ENCODE measurements at places on chromosomes 5 and 9.

DNA sequence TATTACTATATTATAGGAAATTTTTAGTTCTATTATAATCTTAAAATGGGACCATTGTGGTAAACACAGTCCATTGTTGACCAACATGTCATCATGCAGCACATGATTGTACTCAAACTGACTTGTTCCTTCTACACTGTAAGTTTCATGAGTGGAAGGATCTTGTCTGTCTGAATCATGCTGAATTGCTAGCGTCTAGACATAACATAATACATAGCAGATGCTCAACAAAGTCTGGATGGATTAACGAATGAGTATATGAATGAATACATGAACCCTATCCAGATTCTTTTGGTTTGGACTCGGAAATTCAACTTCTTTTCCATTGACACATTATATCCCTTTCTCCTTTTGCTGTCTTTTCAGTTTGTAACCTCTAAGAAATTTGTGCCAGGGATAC lies 429.2 kb upstream of the SGCD start:
- DNase-seq, result no peak

GRCh38 chr9:70826562-70826961 lies 294.9 kb downstream of the TRPM3 start:
- no peak for DNase-seq

DNA sequence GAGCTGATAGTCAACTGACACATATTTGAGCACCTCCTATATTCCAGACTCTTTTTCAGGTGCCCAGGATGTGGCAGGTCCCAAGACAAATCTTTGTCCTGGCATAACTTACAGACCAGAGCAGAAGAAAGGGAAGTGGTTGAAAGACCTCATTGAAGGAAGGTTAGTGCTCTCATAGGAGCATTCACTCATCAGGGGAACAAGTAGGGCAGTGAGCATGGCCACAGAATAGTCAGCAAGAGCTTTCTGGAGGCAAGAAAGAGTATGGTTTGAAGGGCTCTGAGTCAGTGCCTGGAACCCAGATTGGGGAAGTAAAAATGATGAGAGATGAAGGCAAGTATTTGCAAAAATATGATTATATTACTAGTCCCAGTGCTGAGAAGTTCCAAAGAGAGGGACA lies 25.0 kb upstream of the ERMP1 start:
- DNase-seq, result no peak

DNA sequence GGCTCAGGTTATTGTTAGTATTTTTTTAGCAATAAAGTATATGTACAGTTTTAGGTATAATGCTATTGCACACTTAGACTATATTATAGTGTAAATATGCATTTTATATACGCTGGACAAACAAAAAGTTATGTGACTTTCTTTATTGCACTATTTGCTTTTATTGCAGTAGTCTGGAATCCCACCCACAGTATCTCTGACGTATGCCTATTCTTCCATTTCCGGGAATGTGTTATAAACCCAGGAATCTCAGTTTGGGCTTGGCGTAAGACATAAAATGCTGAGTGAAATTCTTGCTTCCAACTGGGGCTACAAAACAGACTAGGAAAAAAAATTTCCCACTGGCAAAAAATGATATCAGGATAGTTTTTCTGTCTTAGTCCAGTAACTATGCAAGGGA lies 119.1 kb downstream of the HTR1A start:
- DNase-seq, result no peak

DNA sequence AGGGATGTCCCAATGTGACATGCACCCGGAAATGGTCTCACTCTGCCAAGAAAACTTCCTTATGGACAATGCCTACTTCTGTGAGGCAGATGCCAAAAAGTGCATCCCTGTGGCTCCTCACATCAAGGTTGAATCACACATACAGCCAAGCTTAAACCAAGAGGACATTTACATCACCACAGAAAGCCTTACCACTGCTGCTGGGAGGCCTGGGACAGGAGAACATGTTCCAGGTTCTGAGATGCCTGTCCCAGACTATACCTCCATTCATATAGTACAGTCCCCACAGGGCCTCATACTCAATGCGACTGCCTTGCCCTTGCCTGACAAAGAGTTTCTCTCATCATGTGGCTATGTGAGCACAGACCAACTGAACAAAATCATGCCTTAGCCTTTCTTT lies 37.6 kb upstream of the CCDC152 start:
- DNase-seq, result no peak

GRCh38 chr5:20224046-20224445 lies 236.0 kb upstream of the CDH18 start:
- DNase-seq, result no peak

DNA sequence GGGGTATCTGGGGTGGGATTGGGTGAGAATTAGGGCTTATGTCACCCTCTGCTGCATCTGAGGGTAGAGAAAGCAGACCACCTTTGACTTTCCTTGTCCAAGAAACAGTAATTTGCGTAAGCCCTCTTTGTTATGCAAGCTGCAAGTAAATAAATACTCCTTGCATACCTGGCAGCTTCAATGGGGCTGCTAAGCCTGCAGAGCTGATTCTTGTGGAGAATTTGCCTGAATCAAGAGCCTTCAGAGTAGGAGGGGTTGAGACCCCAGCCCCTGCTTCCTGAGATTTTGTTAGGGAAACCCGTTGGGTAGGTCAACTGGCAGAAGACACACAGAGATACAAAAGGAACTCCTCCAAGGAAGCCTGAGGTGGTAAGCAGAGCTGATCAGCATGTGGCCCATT lies 515.1 kb downstream of the DMAC1 start:
- no peak for DNase-seq

DNA sequence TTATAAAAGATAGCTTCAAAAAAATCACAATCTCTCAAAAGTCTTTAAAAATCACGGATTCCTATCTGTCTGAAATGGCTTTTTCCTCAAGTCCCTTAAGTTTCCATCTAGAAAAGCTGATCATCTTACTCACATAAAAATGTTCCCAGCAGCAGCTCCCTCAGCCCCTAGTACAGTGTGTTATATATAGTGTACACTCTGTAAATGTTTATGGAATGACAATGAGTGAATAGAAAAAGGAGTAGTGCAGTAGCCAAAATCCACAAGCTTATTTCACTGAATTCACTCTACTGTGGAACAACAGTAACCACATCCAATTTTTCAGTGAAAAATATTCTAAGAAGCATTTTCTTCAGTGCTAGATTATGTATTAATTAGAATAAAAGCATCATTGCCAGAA lies 609.4 kb downstream of the DTWD2 start:
- DNase-seq, result no peak

DNA sequence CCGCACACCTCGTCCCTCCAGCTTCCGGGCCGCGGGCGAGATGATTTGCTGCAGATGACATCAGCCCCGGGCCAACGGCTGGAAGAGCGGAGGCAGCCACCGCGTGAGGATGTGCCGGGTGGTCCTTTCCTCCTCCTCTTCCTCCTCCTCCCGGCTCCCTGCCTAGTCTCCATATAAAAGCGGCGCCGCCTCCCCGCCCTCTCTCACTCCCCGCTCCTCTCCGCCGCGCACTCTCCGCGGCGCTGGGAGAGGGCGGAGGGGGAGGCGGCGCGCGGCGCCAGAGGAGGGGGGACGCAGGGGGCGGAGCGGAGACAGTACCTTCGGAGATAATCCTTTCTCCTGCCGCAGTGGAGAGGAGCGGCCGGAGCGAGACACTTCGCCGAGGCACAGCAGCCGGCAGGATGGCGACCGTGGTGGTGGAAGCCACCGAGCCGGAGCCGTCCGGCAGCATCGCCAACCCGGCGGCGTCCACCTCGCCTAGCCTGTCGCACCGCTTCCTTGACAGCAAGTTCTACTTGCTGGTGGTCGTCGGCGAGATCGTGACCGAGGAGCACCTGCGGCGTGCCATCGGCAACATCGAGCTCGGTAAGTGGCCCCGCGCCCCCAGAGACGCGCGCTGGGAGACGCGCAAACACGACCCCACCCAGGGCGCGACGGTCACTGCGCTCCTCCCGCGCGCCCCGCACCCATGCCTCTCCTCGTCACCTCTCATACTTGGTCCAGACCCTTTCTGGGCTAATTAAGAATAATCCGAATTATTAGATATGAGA lies at the start of gene MAP1B:
Gene MAP1B (plus strand): TSS at position 345 of the 770 bp plus-strand sequence. CDS start 57 bp downstream, at position 402.
- no peak for DNase-seq

- no peak for DNase-seq
Measured at GRCh38 chr5:93596310-93596675, 13.3 kb downstream of the NR2F1 start.

DNA sequence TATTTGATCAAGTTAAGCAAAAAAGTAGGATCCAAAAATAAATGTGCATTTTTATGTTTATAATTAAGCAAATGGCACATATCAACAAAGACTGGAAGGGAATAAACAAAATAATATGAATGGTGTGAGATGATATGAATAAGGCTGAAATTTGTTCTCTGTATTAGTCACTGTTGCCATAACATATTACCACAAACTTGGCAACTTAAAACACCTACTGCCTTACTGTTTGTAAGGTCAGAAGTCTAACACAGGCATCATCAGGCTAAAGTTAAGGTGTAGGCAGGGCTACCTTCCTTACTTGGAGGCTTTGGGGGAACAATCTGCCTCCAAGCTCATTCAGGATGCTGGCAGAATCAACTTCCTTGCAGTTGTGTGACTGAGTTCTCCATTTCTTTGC lies 19.3 kb downstream of the PGGT1B start:
- no peak for DNase-seq
